ENCODE measurements at places on chromosomes 16 and 17.

- no peak for DNase-seq
Observed at GRCh38 chr16:71479420-71479819, 9.7 kb downstream of the ZNF19 start.

DNA sequence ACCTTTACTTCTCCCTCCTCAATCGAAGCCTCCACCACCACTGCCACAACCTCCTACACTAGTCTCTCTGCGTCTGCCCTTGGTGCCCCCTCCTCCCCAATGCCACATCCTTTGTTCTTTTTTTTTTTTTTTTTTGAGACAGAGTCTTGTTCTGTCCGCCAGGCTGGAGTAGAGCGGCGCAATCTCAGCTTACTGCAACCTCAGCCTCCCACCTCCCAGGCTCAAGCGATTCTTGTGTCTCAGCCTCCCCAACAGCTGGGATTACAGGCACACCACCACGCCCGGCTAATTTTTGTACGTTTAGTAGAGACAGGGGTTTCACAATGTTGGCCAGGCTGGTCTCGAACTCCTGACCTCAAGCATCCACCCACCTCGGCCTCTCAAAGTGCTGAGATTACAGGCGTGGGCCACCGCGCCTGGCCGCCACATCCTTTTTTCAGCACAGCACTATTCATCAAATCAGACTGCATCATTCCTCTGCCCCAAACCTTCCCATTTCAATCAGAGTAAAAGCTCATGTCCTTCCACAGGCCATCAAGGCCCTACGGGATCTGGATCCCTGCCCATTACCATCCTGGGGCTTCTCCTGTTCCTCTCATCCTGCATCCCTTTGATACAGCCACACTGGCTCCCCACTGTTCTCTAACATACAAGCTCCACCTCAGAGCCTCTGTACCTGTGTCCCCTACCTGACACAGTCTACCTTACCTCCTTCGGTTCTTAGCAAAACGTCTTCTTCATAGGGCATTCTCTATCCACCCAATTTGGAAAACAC lies 2.0 kb downstream of the KLHL11 start:
- DNase-seq, result no peak

- no peak for DNase-seq
Observed at GRCh38 chr17:49497148-49498028, 2.3 kb downstream of the NGFR start.

- no peak for DNase-seq
Observed at GRCh38 chr16:85746460-85747215, 4.3 kb downstream of the C16orf74 start.

DNA sequence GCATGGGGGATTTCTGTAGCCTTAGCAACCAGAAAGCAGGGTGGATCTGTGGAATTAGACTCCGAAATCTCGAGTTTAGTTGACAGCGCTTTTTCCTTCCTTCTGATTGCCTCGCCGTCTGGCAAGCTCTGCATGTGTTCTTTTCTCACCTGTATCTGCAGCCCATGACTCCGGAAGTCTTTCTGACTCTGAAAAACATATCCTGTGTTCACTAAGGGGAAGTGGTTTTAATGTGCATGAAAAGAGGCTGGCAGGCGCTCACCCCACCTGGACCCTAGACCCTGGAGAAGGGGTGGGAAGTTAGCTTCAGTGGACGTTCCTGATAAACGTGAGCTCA lies 158.5 kb downstream of the RPTOR start:
- no peak for DNase-seq

DNA sequence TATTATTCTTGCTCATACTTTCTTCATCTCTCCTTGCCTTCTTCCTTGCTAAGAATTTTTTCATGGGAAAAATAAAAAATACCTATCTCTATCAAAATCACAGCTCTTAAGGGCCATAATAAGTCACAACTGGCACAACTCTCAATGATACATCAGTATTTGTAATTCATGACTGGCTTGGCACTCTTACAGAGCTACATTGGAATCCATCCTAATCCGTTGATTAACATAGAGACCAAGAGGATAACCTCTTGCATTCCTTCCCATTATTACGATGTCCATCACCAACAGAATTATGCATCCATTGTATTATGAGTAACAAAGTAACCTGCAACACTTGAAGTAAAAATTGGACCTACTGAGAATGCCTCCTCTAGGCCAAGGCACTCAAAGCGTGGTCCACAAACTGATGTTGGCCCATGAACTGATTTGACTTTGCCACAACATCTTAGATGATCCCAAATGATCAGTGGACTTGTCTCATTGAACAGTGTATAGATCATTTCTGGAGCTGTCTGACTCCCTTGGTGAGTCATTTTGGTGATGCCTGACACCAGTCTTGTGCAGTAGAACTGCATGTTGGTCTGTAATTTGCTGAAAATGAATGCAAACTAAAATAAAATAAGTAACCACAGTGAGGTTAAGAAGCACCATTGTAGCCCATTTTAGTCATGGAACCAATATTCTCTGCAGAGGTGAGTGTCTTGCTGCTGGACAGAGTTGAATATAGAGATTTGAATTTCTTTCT lies 163.2 kb downstream of the AXIN2 start:
- no peak for DNase-seq

GRCh38 chr17:37300683-37301082 lies 75.1 kb upstream of the C17orf78 start:
- DNase-seq, result no peak

DNA sequence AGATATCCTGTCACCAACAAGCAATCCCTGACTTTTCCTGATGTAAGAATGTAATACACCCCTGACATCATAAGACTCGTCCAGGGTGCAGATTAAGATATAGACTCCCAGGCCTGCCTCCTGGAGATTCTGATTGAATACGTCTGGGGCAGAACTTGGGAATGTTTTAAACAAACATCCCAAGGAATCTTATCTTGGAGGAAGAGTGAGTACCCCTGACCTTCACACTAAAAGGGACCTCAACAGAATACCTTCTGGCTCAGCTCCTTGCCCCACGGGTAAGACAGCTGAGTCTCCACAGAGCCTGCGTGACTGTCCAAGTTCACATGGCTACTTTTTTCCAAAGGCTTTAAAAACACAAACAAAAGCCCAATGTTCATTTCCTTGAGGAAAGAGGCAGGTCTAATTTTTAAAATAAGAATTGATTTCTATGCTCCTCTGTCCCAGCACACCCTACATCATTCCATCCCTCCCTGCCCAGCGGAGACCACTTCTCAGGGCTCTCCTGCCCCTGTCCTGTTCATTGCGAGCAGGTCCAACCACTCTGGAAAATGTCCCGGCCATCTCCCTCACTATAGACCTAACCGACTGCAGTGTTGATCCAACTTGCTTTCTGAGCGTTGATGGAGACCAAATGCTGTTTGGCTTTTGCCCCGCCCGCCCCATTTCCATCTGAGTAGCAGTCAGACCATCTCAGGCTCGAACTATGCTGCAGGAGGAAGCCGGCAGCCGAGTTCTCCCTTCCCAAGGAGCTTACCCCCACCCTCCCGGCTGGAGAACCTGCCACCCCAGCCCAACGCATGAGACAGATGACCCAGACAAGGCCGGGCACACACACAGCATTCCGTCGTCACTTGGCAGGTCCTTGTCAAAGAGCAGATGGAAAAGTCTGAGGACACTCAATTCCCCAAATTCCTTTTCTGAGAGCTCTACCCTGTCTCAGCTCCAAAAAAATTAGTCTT lies 44.1 kb upstream of the MYH10 start:
- DNase-seq, result no peak

- DNase-seq, result no peak
Observed at GRCh38 chr16:58026705-58027160, 1.2 kb downstream of the MMP15 start.

DNA sequence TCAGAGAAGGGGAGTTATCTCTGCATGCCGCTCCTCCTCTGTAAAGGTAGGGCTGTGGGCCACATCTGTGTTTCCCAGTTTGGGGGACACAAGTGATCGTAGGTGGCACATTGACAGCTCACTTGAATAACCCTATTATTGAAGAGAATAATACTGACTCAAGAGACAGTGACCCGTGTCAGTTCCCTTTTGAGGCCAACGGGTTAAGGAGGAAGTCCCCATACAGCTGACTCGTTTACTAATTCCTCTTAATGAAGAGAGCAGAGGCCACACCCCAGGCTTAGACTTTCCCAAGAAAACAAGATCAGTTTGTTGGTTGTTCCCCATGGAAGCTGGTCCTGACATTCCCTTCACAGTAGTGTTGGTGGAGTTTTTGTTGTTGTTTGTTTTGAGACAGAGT lies 33.0 kb downstream of the IL4R start:
- no peak for DNase-seq

- DNase-seq, result no peak
Observed at GRCh38 chr16:23687034-23687808, 8.5 kb downstream of the PLK1 start.

DNA sequence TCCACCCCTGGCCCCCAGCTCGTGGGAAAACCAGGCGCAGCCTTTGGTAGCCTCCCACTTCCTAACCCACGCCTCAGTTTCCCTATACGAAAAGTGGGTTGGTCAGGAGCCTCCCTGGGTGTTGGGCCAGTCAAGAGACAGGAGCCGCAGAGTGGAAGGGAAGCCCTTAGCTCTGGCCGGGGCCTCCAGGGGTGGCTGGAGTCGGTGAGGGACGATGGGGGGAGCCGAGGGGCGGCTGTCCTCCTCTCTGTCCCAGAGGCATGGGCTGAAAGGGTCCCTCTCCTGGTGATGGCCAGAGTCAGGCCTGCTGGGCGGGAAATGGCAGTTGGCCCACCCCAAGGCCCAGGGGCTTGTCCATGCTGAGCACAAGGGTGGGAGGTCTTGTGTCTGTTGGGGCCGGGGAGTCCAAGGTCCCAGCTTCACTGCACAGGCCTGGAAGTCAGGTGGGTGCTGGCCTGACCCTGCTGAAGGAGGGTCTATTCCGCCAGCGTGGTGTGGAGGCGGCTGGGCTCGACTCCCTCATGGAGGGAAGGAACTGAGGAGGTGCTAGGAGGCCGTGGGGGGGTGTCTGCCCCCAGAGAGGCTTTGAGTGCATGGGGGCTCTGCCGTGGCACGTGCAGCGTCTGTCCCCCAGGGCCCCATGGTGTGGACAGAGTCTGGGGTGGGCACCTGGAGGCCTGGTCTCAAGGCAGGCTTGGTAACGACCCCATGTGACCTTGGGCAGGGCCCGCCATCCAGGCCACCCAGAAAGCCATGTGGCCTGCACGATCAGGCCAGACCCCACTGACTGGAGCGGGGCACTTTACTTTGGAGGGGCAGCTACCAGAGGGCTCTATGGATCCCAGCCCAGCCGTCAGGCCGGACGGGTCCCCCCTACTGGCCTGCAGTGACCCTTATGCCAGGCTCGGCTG lies 1.1 kb downstream of the SLC16A3 start:
- no peak for DNase-seq

DNA sequence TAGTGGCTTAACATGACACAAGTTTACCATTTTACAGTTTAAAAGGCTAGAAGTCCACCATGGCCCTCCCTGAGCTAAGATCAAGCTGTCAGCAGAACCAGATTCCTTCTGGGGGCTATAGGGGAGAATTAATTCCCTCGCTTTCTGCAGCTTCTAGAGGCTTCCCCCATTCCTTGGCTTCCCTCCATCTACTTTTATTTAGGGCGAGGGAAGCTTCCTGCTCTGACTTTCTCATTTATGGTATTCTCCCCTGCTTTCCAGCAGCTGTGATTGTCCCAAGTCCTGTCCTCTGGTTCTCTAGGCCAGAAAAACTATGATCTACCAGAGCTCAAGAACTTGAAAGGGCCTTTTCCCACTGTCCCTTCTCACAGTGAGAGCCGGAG lies 4.3 kb downstream of the CETP start:
- DNase-seq, result no peak
